ENCODE measurements at places on chromosomes 13 and 19.

- no peak for DNase-seq
These were observed 40.7 kb upstream of the DOCK9 start for GRCh38 chr13:99018418-99019180.

DNA sequence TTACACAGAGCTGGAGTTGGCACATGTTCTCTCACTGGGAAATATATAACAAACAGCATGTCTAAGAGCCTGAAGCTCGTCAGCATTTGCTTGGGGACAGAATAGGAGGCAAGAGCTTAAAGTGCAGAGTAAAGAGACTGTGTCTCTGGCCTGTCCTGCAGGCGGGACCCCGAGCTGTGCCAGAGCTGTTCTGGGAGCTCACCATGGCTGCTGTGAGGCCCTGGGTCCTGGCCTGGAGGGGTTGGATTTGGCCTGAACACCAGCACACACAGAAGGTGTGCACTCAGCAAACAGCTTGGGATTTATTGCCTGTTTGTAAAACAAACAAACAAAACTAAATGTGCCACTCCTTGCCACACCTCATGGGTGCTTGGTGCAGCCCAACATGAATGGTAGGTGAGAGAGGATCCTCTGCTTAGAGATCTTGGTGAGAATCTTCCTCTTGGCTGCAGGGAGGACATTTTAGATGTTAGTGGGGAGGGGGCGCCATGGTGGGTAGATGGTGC lies 60.9 kb downstream of the ERICH6B start:
- DNase-seq = no peak

- no peak for DNase-seq
These were observed 256.1 kb downstream of the DACH1 start for GRCh38 chr13:71610876-71611275.

DNA sequence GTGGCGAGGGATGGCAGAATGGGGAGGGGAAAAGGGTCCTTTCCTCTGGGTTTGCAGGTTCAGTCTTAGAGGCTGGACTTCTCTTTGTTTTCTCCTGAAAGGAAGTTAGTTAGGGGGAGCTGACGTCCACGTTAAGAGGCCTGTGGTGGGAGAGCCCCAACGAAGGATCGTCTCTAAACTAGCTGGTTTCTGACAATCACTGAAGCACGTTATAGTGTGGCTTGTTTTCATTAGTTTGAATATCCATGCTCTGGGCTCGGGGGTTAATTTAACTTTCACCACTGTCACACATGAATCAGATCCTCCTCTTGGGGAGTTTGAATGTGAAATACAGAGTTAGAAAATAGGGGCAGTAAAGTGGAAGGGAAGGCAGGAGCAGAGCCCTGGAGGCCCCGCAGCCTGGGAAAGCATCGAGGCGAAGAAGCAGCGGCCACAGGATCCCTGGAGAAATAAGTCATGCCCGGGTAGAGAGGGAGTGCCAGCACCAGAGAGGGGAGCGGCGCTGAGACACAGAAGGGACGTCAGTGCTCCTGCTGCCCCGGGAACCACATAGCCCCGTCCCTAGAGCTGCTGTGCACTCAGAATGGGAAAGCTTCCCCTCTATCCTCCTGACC lies 31.1 kb upstream of the AMER2 start:
- DNase-seq = no peak

DNA sequence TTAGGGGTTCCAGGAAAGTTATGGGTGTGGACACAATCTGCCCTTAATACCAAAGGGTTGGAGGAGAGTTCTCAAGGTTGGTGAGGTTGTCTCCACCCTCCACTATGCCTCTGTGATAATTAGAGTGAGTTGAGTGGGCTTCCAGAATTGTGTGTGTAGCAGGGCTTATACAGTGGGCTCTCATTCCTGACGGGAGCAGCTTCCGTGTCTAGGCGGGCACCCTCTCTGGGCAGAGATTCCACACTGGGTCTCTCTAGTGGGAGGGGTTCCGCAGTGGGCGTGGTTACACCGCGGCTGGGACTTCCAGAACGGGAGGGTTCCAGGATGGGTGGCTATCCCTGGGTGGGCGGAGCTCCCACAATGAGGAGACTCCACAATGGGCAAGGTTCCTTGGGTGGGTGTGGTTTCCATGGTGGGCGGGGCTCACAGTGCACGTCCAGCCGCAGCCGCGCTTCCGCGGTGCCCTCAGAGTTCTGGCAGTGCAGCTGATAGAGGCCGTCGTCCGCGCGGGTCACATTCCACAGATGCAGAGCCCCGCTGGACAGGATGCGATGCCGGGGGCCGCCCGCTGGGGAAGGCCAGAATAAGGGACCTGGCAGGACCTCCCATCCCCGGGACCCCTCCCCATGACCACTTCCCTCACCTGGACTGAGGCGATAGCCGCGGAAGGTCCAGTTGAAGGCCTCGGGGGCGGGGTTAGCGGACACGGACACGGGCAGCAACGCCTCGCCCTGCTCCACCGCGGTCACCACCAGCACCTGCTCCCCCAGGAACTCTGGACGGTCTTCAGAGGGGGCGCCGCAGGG lies 8.4 kb downstream of the NPHS1 start:
- DNase-seq = no peak

Data from stimulated activated CD4-positive, alpha-beta T cell treated with anti-CD3 and anti-CD28 coated beads, TNF-alpha, amount 100 ng/mL, for 48 hours (primary cell).